ENCODE measurements at places on chromosomes 7 and 10. TPM values are rescaled to one million over a fixed set of nuclear protein-coding genes. Genes with fewer than 3 reads are reported as not detected.
A peak's percentile ranks its signal among the peaks of the same experiment; 100 is the strongest.

Gene HABP2
- total RNA-seq: not detected

Gene SPDYE5
- not detected for total RNA-seq

- DNase-seq: no peak
These were observed 570.2 kb downstream of the ARL4A start for GRCh38 chr7:13257661-13258060.

- peak; percentile 52 for DNase-seq
These were observed 33.2 kb downstream of the GNAT3 start for GRCh38 chr7:80478683-80479082.

- DNase-seq: no peak
These were observed 28.6 kb upstream of the ST7 start for GRCh38 chr7:116924741-116925140.

DNA sequence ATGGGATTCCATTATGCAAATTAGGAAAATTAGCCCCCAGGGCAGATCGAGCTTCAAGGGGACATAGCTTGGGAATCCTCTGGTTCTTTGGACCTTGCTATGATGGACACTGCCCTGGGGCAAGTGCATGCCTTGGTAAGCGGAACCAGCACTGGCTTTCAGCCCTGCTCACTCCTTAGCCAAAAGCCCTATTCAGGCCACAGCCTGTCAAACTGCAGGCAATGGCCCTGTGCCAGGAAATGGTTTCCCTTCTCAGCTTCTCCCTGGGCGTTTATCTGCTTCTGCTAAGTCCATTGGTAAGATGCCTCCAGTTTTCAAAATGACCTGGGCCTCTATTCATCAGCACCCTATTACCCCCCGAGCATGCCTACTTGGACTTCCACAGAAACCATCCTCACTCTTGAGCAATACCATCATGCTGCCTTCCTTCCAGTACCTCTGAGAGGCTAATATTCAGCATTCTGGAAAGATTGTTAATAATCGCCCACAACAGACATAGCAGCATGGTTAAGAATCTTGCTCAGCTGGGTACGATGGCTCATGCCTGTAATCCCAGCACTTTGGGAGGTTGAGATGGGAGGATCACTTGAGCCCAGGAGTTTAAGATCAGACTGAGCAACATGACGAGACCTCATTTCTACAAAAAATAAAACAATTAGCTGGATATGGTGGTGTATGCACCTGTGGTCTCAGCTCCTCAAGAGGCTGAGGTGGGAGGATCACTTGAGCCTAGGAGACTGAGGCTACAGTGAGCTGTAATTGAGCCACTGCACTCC, 918.6 kb upstream of the AUTS2 start:
- no peak for DNase-seq

DNA sequence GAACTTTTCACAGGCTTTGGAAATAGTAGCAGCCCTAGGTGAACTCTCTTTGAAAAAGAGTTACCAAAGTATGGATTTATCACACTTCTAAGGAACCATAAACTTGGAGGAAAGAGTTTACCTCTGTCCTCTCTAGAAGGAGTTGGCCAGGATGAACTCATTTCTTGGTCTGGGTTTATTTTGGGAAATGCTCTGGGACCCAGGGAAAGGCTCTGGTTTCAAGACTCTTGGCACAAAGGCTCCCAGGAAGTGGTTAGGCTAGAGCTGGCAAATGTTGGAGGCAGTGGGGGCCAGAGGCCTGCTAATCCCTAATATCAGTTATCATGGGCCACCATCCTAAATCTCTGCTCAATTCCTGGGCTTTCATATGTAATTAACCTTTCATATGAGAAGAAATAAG, 36.3 kb upstream of the CDK6 start:
- peak; percentile 66 for DNase-seq
